ENCODE measurements at places on chromosomes 7 and 10. TPM values are rescaled to one million over a fixed set of nuclear protein-coding genes. Genes with fewer than 3 reads are reported as not detected.

HYAL4 gene
- not detected for polyA plus RNA-seq

PRTFDC1 gene
- 34.3 TPM for polyA plus RNA-seq

- H3K27ac ChIP-seq, result no peak overlapping the region
- no peaks in the 10 kb centered on the region for H3K36me3 ChIP-seq
- no peaks in the 10 kb centered on the region for H3K4me1 ChIP-seq
- DNase-seq, result no peak
Measured at GRCh38 chr10:9189448-9189847, 1135.0 kb downstream of the GATA3 start.

- DNase-seq, result no peak
- H3K36me3 ChIP-seq, result no peaks in the 10 kb centered on the region
- no peaks in the 10 kb centered on the region for H3K27me3 ChIP-seq
- H3K4me1 ChIP-seq, result peaks cover 8% of the 10 kb centered on the region
- H3K4me3 ChIP-seq, result no peak overlapping the region
Measured at GRCh38 chr10:122316224-122316884, 45.3 kb downstream of the BTBD16 start.

DNA sequence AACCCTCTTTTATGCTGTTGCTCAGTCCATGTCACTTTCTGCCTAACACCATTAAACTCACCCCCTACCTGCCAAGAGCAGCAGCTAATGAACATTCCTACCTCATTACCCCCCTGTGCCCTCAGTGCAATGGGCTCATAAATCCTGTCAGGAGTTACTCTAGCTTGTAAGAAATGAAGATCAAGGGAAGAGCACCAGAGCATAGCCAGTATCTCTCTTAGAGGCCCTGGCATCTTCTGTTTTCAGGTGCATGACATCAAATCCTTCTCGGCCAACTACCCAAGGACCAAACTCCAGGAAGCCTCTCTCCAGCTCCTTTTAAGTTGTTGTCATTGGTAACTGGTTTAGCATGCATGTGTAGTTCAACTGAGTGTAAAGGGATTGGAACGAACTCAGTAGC, 75.1 kb downstream of the FOXI2 start:
- H3K36me3 ChIP-seq, result no peaks in the 10 kb centered on the region
- H3K4me3 ChIP-seq, result no peak overlapping the region
- no peak overlapping the region for H3K27ac ChIP-seq
- peaks cover 10% of the 10 kb centered on the region for H3K27me3 ChIP-seq
- DNase-seq, result no peak
- no peaks in the 10 kb centered on the region for H3K4me1 ChIP-seq

- no peak overlapping the region for H3K27ac ChIP-seq
- H3K4me1 ChIP-seq, result peaks cover 10% of the 10 kb centered on the region
- peaks cover 6% of the 10 kb centered on the region for H3K27me3 ChIP-seq
- DNase-seq, result no peak
- H3K36me3 ChIP-seq, result peaks cover 5% of the 10 kb centered on the region
Measured at GRCh38 chr10:27506280-27506679, 2.2 kb downstream of the RAB18 start.

GRCh38 chr10:103277713-103278536, 987 bp downstream of the INA start:
- peaks cover 76% of the 10 kb centered on the region for H3K27me3 ChIP-seq
- no peak for DNase-seq
- H3K36me3 ChIP-seq, result no peaks in the 10 kb centered on the region
- H3K4me1 ChIP-seq, result peaks cover 4% of the 10 kb centered on the region

- H3K4me3 ChIP-seq, result no peak overlapping the region
- DNase-seq, result no peak
- no peak overlapping the region for H3K27ac ChIP-seq
- H3K36me3 ChIP-seq, result no peaks in the 10 kb centered on the region
- H3K27me3 ChIP-seq, result no peaks in the 10 kb centered on the region
- H3K4me1 ChIP-seq, result no peaks in the 10 kb centered on the region
Measured at GRCh38 chr7:123432601-123433000, 101.8 kb downstream of the IQUB start.

DNA sequence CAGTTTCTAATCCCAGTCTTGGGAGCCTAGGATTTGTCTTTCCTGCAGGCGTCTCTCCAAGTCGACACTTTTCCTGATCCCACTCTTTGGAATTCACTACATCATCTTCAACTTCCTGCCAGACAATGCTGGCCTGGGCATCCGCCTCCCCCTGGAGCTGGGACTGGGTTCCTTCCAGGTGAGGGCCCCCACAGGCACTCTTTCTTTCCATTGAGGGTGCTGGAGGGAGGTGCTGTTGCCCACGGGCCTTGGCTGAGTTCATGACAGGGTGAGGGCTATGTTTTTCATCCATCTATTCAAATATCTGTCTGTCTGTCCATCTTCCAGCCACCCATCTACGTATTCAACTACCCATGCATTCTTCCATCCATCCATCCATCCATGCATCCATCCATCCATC, 12.6 kb downstream of the GHRHR start:
- H3K27ac ChIP-seq, result no peak overlapping the region
- no peak for DNase-seq
- no peak overlapping the region for H3K4me3 ChIP-seq
- no peaks in the 10 kb centered on the region for H3K36me3 ChIP-seq
- peaks cover 10% of the 10 kb centered on the region for H3K4me1 ChIP-seq

DNA sequence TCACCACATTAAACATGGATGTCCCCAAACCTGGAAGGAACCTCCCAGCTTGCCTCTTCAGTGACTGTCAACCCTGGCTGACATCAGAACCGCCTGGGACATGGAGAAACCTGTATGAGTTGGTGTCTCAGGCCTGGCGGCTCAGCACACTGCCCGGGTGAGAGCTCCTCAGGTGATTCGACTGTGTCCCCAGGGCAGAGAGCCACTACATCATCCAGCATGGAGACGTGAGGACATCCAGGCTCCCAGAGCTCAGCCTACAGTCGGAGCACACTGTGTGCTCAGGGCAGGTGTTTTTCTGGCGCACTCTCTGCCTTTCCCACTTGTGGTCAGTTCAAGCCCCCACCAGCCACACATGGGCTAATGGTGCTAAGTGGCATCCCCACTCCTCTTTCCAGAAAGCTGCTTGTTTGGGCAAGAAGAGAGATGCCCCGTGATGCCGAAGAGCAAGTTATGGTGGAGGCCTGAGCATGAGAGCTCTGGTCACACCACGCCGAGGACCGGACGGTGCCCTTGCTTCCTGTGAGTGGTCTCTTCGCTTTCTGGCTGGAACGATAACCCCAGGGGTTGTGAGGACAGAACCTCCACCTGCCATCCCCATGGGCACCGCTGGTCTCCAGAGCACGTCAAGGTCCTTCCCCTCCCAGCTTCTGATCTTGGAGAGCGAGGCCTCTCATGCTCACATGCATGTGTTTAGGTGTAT, 38.5 kb downstream of the AMZ1 start:
- no peak overlapping the region for H3K27ac ChIP-seq
- H3K36me3 ChIP-seq, result peaks cover 64% of the 10 kb centered on the region
- H3K4me1 ChIP-seq, result no peaks in the 10 kb centered on the region
- H3K4me3 ChIP-seq, result no peak overlapping the region
- no peaks in the 10 kb centered on the region for H3K27me3 ChIP-seq

All from large intestine (tissue), 12 donors.